Activated CD4-positive, alpha-beta T cell treated with anti-CD3 and anti-CD28 coated beads, Interleukin-2, amount 50 U/mL, for 4 hours (primary cell): ENCODE measurements at places on chromosomes 1 and 21.

DNA sequence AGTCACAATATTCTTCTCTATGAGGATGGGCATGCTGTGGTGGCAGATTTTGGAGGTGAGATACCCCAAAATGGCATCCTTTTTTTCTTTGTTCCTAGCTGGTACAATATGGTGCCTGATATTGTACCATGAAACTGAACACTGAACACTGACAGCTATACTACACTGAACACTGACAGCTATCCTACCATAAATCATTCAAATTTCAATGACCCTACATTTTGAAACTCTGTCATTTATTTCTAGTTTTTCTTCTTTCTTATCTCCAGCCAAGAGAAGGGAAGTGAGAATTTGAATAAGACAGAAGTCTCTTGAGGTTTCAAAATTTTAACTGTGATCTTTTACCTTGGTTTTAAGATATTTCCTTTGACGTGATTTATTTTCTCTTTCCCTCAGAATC is 76.3 kb downstream of the LRRC53 start:
- DNase-seq = no peak

DNA sequence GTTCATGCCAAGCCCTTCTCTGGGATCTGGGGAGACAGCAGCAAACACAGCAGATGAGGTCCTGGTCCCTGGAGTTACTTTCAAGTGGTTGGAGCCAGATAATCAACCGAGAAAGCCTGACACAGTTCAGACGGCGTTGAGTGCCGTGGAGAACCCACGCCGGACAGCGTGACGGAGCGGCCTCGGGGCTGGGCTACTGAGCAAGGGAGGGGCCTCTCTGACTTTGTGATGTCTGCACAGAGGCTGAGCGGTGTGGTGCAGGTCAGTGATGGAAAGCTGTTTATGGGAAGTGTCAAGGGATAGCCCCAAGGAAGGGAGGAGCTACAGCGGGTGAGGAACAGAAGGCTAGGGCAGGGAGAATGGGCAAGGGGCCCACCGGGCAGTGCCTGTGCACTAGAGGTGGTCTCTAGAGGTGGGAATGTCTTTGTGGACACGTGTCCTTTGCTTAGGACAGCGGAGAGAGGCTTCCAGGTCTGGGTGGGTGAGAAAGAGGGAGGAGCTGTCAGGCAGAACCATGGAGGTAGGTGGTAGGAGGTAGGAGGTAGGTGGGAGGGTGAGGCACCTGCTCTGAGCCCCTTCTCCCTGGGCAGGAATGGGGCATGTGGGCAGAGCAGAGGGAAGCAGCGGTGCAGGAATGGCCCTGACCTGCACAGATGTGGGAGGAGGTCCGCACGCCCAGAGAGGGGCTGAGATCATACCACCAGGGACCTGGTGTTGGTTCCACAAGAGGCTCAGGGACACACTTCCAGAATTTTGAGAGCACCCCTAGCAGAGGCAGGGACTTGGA is 62.8 kb downstream of the RUNX3 start:
- no peak for DNase-seq

DNA sequence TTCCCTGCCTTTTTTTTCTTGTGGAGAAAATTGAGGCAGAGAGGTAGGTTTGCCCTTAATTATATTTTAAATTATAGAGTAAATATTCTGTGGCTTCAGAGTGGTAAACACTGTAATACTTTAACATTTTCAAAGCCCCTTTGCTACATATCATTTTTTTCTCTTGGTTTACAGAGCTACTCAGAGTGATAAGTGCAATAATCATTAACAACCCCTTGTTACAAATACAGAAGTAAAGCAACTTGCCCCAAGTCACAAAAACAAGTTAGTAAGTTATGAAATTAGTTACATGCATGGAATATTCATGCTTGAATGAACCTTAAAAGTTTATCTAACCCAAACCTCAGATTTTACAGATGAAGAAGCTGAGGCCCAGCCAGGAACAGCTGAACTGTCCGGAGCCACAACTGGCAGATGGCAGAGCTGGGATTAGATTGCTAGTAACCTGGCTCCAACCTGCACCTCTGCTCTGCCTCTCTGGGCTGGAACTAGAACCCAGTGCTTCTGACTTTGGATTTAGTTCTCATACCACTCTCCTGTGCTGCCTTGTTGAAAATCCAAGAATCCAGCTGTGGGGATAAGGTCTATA is 48.7 kb downstream of the TNN start:
- no peak for DNase-seq

DNA sequence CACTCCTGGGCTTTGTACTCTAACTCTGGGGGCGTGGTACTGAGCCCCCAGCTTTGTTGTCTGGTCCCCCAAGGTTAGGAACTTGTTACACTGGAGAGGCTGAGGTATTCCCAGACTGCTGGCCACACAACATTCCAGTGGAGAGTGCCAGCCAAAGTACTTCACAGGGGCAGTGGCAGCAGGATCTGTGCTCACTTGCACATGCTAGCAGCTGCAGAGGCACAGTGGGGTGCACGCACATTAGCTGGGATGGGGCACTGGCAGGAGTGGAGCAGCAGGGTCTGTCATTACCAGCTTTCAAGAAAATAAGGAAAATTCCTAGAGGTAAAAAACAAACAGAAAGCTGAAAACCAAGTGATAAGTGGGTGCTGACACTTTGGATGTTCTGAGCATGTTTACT is 31.0 kb downstream of the ZNF691 start:
- no peak for DNase-seq

- no peak for DNase-seq
Measured at GRCh38 chr1:231046730-231047395, 6.8 kb upstream of the FAM89A start.

- DNase-seq = no peak
Measured at GRCh38 chr1:13817906-13818305, 117.9 kb downstream of the PRDM2 start.

DNA sequence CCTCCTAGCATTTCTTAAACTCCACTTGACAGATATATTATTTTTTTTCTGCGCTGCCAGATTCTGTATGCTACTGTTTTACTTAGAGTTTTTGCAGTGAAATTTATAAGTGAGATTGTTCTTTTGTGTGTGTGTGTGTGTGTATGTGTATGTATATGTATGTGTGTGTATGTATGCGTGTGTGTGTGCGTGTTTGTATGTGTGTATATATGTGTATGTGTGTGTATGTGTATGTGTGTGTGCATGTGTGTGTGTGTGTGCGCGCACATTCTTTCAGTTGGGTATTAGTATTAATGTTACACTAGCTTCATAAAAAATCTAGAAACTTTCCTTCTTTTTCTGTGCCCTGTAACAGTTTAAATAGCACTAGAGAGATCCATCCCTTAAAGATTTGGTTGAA is 152.6 kb upstream of the CSF3R start:
- DNase-seq = no peak

DNA sequence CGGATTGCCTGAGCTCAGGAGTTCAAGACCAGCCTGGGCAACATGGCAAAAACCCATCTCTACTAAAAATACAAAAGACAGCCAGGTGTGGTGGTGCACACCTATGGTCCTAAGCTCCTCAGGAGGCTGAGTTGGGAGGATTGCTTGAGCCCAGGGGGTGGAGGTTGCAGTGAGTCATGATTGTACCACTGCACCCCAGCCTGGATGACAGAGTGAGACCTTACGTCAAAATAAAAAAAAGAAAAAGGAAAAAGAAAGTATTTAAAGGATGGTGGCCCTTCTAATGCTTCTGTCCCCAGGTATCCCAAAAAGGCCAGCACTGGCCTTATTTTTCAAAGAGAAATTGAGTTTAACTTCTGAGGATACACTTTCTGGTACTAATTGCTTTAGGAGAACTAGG is 1.7 kb downstream of the IKBKE start:
- DNase-seq = no peak

GRCh38 chr1:214067397-214067796 is 79.6 kb downstream of the PROX1 start:
- DNase-seq = no peak

GRCh38 chr1:205041001-205041715 is 1.9 kb upstream of the CNTN2 start:
- DNase-seq = no peak

- no peak for DNase-seq
Measured at GRCh38 chr21:37970548-37970947, 54.3 kb upstream of the KCNJ6 start.

DNA sequence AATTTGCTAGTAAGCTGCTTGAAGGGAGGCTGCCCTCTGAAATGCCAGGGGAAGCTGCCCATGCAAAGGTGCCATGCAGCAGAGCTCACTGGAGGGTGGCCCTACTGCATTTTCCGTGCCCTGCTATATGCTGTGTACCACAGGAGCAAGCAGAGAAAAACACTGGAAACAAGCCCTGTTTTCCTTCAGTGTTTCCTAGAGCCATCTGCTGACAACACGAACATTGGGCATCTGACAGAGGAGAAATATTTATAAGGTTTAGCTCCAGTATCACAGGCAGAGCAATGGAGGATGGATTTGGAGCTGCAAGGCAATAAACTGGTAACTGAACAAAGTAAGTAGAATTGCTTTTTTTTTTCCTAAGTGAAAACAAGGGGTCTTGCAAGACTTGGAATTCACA is 198.4 kb downstream of the USP25 start:
- DNase-seq = no peak

DNA sequence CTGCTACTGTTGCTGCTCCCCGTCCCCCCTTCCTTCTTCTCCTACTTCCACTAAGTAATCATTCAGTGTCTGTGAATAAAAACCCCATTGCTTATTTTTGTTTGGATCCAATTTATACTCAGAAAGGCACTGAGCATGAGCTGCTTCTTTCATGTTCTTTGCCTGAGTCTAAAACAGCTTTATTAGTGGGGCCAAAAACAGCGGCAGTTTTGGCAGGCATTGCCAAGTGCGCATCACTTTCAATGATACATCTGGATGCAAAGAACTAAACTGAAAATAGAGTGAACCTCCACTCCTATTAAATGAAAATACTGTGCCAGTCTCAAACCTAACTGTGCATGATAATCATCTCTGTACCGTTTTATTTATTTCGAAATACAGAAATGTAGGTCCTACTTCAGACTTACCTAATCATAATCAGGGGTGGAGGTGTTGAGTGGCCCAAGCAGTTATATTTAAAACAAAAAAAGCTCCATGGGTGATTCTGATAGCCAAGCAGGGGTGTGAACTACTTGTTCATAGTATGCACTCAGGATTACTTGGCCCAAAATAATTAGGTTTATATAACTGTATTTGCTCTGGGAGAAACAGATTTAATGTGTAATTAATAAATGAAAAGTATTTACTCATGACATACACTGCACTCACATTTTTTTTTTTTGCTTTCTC is 48.4 kb downstream of the NEK7 start:
- no peak for DNase-seq

DNA sequence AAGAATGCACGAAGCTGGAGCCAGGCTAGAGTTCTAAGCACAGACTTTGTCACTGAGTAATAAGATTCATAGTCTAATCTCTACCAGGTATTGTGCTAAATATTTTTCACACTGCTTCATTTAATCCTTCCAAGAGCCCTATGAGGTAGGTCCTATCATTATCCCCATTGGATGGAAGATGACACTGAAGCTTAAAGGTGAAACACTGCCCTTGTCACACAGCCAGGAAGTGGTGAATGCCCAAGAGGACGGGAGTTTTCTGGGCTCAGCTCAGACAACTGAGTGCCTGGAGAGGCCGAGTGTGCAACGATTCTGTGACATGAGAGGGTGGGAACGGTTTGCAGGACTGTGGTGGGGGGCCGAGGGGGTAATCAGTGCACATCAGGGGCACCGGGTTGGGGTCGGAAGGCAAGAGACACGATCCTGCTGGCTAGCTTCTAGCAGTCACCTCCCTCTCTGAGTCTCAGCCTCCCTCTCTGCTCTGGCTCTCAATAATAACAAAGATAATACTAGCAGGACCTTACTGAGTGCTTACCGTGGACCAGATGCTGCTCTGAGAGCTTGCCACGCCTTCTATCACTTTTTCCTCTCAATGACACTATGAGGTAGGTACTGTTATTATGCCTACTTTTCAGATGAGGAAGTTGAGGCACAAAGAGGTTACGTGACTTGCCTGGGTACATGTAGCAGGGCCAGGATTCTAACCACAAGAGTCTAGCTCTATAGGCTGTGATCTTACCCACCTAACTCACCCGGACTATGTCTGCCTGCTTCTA is 12.4 kb downstream of the KCNQ4 start:
- DNase-seq = no peak

DNA sequence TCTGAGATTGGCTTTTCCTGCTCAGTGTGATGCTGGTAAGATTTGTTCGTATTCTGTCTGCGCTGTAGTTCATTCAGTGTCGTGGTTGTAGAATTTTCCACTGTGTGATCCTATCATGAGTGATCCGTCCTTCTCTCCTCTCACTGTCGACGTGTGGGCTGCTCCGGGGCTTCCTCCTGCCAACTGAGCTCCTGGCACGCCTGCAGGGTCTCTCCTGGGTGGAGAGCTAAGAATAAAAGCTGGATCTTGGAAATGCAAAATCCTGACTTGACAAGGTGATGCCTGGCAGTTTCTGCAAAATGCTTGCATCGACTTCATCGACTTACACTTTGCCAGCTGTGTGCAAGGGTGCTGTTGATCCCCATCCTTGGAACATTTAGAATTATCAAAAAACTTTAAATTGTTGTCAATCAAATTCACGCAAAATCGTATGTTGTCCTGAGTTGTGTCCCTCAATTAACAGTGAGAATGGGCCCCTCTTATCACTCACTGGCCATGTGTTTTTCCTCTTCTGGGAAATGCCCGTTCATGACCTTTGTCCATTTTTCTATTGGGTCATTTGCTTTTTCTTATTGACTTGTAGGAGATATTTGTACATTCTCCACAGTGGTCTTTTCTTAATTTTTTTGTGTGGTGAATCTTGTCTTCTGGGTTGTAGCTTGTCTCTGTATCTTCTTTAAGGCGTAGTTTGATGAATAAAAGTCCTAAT is 125.5 kb downstream of the CRYAA start:
- DNase-seq = no peak

DNA sequence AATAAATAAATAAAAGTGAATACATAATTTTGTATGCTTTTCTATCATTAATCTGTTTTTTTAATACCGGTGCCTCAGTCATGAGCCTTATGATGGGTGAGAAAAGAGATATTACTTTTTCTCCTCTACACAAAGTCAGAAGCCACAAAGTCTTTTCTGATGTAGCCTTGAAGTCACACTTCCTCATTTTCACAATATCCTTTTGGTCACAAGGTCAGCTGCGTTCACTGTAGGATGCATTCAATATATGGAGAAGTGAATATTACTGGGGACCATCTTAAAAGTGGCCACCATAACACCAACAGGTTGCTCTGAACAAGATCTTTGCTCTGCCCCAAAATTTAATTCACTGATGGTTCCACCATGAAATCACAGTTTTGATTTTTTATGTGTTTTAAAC is 83.3 kb upstream of the TNR start:
- no peak for DNase-seq

DNA sequence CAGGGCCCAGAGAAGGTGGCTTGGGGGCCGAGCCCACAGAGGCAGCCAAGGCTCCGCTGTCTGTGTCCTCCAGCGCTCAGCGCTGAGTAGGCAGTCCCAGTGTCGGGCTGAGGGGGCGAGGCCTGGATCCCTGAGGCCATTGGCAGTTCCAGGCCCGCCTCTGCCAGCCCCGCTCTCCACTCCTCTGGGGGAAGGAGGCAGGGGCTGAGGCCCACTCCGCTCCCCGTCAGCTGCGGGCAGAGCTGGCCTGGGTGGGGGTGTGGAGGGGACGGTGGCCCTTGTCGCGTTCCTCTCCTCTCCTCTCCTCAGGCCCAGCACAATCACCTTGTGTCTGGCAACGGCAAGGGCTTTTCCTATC is 132.8 kb downstream of the CASZ1 start:
- no peak for DNase-seq
